ENCODE measurements at places on chromosomes 5 and 9.

DNA sequence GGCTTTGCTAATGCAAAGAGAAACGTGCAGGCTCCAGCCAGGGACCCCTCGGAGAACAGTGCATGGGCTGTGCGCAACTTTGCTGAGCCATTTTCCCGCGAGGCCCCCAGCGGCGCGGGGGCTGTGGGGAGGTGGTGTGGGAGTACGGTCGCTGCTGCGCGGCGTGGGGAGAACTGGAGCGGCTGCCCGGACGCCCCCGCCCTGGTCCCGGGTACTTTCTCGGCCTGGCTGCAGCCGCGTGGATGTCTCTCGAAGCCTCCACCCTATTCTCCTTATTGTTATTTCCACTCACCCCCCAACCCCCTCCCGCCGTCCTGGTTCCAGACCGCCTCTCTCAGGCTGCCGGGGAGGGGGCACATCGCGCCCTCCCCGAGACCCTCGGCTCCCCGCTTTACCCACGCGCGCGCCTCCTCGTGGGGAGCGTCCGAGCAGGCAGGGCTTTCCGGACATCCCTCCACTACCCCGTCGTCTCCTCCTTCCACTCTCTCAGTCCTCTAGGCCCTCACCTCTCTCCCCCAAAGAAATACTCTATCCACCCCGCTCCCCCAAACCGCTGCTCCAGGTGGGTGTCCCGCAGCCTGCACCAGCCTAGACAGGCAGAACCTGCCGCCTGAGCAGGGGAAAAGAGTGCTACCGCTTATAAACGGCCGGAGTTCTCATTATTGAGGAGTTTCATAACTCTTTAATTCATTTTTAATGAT lies 68.6 kb upstream of the TBCA start:
- DNase-seq: no peak

DNA sequence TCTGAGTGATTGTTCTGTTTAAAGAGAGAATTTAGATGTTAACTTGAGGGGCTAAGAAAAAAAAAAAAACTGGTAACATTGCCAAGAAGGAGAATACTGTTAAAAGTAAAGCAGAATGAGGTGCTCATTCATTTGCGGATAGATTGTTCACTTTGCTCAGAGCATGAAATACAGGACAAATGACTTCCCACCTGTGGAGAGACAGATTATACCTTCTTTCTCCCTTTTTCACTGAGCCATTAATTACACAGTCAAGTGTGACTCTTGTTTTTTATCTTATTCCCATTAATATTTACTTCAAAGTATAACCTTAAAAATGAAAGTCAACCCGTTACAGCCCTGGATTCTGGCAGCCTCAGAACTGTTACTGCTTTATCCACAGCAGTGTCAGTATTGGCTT lies 264.5 kb downstream of the TAF11L14 start:
- no peak for DNase-seq

- no peak for DNase-seq
These were observed 6.9 kb upstream of the TRMT10B start for GRCh38 chr9:37746448-37747270.

- no peak for DNase-seq
These were observed 219.2 kb downstream of the TRPM3 start for GRCh38 chr9:70902171-70902570.

DNA sequence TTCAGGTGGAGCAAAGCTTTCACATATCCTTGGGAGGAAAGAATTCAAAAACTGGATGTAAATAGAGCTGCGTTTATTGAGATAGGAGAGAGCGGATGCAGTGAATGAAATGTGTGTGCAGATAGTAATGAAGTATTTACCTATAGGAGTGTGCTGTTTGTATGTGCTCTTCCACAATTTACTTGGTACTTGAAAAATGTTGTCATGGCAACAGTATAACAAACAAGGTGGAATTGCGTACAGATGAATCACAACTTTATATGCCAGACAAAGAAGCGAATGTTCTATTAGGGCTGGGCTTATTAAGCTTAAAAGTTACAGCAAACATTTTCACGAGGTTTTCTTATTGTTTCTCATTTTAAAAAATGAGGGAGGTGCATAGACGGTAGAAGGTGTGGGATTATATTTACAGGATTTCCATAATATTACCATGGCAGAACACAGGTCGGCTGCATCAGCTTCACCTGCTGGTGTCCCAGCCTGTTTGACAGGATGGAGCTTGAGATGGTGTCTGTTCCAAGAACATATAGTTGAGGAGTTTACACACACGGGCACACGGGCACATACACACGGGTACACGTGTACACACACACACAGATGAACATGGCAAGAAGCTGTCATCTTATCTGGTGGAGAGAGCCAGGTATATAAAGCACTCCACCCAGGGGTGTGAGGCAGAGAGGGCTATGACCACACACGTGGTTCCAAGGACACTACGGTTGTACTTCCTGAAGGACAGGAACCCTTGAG lies 155.7 kb downstream of the RMI1 start:
- DNase-seq: no peak

- DNase-seq: no peak
These were observed 172.7 kb upstream of the RFX3 start for GRCh38 chr9:3698531-3698930.

DNA sequence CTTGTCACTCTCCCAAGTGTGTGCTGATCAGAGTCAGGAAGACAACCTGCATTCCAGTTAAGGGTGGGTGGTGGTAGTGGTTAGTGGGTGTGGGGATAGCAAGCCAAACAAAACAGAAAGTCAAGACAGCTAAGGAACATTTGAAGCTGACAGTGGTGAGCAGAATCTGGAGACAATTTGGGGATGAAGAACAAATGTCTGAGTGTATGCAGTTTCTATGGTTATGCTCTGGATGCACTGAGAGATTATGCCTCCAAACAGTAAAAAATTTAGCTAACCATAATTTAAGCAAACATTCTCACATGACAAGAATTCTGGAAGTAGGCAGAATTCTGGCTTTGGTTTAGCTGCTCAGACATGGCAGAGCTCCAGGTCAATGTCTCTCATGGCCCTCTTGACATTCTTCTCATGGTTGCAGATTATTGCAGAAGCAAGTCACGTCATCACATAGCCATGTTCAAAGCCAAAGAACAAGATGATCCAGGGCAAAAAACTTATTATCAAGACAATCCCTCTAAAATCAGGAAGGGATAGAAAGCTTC lies 148.7 kb downstream of the LURAP1L start:
- no peak for DNase-seq

- no peak for DNase-seq
These were observed 26.4 kb downstream of the WHRN start for GRCh38 chr9:114478871-114479270.

DNA sequence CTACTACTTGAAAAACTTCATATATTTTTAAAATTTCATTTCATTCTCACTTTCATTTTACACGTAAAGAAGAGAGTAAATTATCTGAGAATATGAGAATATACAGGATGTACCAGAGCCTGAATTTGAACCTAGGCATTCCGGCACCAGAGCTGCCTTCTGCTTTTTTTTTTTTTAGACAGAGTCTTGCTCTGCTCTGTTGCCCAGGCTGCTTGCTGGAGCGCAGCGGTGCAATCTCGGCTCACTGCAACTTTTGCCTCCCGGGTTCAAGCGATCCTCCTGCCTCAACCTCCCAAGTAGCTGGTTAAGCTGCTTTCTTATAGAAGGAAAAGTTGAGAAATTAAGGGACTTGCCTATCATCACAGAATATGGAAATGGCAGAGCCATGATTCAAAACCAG lies 540.1 kb downstream of the EBF1 start:
- no peak for DNase-seq

DNA sequence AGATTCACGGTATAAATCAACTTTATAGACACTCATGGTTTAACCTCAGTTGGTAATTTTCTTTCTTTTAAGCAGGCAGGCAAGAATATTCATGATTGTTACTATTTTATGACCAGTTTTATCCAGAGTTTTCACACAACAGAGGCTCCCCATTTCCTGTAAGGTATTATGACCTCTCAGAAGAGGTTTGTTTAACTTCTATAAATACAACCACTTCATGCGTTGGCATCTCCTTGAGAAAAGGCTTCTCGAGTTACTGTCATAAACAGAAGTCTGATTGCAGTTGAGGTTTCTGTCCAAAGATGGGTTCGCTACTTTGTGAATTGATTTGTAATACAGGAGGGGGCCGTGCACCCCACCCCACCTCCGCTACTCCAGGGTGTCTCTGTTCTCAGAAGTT lies 55.3 kb downstream of the ENTREP1 start:
- no peak for DNase-seq

DNA sequence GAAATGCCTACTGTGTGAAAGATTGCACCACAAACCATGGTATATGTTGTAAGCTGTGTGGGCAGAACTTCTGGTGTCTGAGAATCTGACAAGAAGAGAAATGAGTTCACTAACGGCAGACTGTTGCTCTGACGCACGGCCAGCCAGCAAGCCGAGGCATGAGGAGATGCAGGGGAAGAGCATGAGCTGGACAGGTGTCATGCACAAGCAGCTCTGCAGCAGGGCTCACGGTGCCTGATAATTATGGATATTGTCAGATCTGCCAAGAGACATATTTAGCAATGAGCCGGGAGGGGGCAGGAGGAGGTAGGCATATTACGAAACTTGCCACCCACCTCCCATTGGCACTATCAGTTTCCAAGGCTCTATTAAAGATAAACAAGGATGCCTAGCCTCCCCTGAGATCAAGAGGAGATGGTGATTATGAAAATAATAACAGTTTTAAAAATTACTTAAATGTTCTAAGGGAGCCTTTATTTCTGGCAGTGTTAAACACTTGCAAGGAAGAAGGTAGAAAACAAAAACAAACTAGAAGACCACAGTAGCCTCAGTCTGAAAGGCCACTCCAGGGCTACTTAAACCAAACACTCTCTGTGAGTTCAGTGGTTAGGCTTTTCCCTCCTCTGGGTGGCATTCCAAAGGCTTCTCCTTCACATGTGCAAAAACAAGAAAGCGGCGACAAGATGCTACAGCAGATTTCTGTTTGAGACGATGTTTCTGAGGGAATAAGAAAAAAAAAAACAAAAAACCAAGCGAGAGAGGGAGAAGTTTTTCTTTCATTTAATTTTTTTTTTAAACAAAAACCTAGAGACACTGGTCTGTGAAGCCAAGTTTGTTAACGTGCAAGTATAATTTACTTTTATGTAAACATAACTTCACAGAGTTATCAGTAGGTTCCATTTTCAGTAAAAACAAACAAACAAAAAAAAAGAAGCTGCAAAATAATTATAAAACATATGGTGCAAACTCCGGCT lies 339.5 kb downstream of the BNC2 start:
- no peak for DNase-seq

GRCh38 chr5:6178846-6179532 lies 199.4 kb downstream of the MED10 start:
- DNase-seq: no peak

Measured in activated naive CD4-positive, alpha-beta T cell treated with anti-CD3 and anti-CD28 coated beads, Interleukin-2, amount 10 ng/mL, durations not matched to agents 7 days and 5 days (primary cell).